CD4-positive, alpha-beta T cell (primary cell): ENCODE measurements at places on chromosomes 5 and 9. TPM values are rescaled to one million over a fixed set of nuclear protein-coding genes. Genes with fewer than 3 reads are reported as not detected.

Gene PCDH1
- 0.17 TPM for total RNA-seq

Gene ANGPTL2
- total RNA-seq = not detected

Gene BTNL3
- not detected for total RNA-seq

Gene GLDC
- total RNA-seq = not detected

Gene ZFP37
- 0.39 TPM for total RNA-seq

Gene CCL27
- not detected for total RNA-seq

Gene RNF180
- total RNA-seq = not detected

Gene ROPN1L
- 0.42 TPM for total RNA-seq
